ENCODE measurements at places on chromosomes 1 and 21.
A peak's percentile ranks its signal among the peaks of the same experiment; 100 is the strongest.

- no peak for DNase-seq
These were observed at the start of gene PADI4 for GRCh38 chr1:17307946-17308345. TSS of gene PADI4 (plus strand) at chr1:17308197. CDS start at chr1:17308223, 26 bp downstream.

DNA sequence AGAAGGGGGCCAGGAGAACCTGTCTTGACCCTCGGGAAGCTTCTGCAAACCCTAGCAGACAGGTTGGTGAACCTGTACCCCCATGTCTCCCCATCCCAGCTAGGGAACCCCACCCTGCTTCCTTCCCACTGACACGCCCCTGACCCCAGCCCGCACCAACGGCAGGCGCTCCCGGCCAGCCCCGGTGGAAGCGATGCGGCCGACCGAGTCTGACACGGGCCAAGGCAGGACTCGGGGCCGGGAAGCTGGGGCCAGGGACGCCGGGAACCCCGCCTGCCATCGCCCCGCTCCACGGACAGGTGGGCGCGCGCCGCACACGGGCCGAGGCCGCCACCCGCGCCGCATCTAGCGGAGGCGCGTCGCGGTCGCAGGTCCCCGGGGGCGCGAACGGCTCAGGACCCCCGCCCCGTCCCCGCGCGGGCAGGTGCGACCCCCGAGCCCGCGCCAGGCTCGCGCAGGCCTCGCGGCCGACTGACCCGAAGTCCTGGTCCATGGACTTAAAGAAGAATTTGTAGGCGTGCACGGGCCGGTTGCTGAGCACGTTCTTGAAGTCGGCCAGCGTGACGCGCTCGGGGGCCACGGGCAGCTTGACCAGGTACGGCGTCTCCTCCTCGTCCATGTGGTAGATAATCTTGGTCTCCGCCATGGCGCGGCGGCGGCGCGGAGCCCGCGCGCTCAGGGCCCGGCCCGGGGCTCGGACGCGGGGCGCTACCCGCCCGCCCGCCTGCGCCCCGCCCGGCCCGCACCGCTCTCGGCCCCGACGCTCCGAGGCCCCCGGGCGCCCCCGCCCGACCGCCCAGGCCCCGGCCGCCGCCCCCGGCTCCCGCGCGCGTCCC, 580 bp downstream of the DVL1 start:
- DNase-seq, result no peak

DNA sequence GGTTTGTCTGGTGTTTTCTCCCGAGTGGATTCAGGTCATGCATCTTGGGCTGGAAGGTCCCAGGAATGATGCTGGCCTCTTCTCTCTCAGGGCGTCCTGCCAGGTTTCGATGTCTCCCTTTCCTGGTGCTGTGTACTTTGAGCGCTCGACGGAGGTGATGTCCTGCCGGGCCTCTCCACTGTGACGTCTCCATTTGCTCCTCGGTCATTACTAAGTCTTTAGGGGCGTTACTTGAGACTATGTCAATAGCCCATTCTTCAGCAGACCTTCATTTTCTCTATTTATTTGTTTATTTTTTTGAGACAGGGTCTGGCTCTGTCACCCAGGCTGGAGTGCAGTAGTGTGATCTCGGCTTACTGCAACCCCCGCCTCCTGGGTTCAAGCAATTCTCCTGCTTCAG, 37.2 kb upstream of the TNFRSF1B start:
- DNase-seq, result no peak

DNA sequence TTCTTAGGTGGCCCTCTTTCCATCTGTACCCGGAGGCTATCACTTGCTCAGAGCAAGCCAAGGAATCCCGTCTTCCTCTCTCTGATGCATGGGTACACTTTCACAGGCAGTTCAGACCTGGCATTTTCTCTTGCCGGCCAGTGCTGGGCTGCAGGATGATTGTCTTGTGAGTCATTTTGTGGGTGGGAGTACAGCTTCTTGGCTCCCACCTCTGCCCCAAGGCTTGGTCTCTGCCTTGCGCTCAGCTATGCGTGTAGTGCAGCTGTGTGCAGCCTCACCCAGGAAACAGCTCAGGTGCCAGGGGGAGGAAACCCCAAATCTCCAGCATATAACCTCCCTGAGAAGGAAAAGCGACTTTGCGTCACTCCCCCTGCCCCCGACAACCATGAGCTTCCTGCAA, 3.9 kb upstream of the AJAP1 start:
- DNase-seq, result no peak

DNA sequence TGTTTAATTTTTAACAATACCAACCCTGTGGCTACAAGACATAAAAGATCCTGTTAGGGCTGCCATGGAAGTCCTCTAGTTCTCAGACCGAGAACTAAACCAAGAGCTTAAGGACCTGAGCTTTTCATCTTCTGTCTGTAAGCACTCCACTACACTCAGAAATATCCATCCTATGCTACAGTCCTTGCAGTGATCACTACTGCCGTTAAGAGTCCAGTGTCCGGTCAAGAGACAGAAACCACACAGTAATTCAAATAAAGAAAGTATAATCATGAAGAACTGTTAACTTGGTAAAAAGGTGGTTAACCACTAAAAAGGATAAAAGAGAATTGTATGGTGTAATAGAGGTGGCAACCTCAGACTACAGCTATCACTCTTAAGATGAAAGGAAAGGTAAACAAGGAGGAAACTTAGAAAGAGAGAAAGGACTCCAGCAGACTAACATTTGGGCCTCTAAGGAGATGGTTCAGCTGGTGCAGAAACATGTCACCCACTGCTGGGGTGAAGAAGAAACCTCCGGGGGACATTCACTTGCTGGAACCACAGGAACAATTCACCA, 22.1 kb upstream of the PRDX6 start:
- no peak for DNase-seq

- no peak for DNase-seq
These were observed 4.2 kb upstream of the GJB5 start for GRCh38 chr1:34750610-34751009.

DNA sequence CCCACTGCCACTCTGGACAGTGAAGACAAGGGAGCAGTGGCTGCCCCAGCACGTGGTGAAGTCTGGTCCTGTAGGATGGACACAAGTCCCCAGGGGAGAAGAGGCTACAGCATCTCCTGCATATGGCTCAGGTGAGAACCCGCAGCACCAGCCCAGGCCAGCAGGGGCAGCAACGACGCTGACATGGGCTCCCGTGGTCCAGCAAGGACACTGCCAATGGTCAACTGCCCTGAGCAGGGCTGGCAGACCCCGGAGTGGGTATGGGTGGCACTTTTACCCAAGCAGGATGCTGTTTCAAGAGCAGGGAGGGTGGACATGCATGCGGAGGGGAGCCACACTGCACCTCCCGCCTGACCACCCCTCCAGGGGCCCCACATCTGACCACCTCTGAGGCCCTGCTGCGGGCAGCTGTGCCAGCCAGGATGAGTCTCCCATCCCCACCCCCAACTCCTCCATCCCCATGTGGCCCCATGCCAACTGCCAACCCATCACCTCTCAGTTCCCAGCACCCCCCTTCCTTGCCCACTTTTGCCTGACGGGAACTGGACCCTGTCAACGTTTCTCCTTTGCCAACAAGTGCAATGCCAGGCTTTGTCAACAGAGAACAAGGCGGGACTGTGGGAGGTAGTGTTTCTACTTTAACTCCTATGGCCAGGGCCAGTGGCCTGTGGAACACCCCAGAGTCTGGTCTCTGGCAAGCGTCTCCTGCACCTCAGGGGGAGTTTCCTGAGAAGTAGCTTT, 8.6 kb downstream of the MORN1 start:
- DNase-seq, result peak; percentile 25

DNA sequence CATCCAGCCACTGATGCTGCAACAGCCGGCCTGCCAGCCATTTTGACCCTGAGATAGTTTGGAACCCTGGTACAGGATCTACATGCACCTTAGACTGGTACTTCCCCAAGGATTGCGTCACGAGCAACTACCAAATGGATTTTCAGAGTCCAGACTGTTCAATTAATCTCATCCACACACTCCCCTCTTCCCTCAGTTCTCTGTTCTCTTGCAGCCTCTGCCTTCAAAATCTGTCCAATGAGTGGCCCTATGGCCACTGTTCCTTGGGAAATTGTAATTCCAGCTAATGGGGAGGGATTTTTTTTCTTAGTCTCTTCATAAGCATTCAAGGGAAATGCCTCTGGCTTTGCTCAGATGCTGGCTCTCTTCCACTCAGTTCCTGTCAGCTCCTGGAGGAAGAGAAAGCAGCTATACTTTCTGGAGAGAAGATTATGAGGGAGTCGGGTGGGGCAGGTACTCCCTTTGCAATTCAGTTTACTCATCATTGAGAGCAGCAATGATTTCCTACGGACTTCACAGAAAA, 19.8 kb upstream of the UAP1 start:
- no peak for DNase-seq

DNA sequence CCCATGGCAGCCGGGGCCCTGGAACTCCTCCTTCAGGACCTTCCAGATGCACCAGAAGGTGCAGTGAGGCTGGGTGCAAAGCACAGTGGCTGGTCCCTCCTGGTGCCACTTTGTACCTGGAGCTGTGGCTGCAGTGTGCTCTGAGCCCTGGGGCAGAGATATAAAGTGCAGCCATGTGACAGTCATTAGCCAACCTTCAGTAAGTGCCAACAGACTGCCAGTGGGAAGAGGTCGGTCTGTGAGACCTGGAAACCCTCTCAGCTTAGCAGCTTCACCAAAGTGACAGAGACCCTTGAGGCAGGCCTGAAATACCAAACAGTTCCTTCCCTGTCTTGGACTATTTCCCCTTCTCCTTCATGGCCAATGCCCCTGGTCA, 26.7 kb upstream of the NGF start:
- DNase-seq, result no peak

GRCh38 chr1:154935749-154936554, 567 bp downstream of the PMVK start:
- no peak for DNase-seq

DNA sequence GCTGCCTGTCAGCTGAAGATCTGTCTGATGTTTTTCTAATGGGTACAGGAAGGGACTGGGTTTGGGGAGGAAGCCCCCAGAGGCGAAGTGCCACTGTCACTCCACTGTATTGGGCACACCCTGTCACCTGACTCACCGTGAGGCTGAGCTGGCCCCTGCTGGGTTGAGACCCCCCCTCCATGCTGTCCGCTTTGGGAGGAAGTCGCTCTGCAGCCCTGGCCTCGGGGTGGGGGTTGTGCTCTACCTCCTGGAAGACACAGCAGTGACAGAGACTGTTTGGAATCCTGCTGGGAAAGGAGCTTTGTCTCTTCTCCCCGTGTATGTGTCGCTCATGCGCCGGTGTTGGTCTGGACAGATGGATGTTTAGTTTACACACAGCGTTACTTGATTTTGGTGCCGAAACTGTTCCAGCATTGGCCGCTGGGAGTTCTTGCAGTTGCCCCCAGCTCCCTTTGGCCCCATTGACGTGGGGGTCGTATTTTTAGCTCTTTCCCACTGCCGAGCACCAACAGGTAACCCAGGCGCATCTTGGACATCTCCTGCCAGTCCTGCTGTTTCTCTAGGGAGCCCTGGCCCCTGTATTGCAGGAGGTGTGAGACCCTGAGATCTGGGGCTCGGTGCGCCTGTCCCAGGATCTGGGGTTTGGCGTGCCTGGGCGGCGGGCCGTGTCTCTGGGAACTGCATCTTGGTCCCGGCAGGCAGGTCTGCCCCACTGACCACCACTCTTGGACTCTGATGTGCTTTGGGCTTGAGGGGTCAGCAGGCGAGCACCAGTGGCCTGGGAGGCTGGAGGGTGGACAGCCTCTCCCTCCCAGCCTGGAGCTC, 30.3 kb downstream of the SLX9 start:
- no peak for DNase-seq
